ENCODE measurements at places on chromosomes 12 and 14. TPM values are rescaled to one million over a fixed set of nuclear protein-coding genes. Genes with fewer than 3 reads are reported as not detected.

Gene CMA1
- total RNA-seq = 0.28 TPM

Gene DNAI7
- total RNA-seq = 0.42 TPM

Gene CLBA1
- total RNA-seq = 3.3 TPM

Gene BDKRB2
- total RNA-seq = 1.7 TPM

Gene GSKIP
- 23.8 TPM for total RNA-seq

Gene NOVA1
- 0.94 TPM for total RNA-seq

Gene SCN8A
- 0.57 TPM for total RNA-seq

Gene ALDH1L2
- total RNA-seq = 0.24 TPM

Gene PLCZ1
- total RNA-seq = not detected

Gene ENDOU
- total RNA-seq = 0.14 TPM

DNA sequence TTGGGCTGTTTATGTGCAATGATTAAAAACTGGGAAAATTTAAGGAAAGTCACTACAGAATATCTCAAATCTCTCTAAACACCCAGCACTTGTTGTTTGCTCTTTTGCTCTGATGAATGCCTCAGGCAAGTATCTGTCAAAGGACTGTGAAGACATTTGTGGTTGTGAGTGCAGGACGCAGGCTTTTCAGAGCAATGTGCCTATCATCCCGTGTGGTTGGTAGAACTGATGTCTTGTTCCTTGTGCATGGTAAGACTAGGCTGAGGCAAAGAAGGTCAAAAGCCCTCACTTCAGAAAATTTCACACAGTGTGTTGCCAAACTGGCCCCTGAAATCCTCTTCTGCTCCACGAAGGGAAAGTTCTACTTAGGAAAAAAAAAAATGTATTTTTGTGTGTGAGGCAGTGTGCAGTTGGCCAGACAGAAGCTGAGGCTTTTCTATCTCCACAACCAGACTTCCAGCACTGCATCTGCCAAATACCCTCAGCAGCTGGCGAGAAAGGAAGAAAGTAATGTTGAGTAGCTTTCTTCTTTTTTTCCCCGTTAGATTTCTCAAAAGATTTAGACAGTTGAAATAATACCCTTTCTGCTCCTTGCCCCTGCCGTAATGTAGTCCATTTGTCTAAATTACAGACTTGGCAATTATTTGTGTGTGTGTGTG lies 1103.1 kb downstream of the VRK1 start:
- DNase-seq = no peak

DNA sequence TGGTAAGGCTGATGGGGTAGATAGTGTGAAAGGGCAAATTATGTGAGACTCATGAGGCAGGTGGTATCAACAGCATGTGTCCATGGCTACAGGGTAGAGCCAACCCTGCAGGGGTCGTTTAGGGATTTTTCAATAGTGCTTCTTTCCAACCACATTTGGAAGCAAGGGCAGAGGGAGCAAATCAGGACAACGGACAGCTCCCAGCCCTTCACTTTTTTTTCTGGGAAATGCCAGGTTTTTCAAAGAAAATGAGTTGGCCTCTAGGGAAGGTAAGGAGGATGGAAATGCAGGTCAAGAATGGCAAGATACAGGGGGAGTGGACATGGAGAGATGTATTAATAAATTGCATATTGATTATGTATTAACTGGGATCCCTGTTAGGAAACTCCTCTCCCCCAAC lies 4.9 kb upstream of the CMA1 start:
- DNase-seq = no peak

DNA sequence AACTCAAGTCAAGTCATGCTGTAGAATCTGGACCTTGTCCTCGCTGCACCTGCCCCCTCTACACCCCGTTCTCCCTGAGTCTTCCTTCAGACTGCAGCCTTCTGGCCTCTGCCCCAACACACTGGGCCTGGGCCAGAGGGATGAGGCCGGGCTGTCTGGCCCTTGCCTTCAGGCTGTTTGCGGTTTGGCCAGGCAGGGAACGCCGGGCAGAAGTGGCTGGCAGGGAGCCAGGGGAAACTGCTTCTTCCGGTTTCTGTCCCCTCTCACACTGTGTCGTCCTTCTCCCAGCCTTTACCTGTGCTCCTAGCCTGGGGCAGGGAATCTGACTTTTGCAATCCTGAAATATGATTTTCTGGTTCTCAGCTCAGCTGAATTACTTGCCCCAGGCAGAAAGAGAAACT lies 13.5 kb downstream of the DGLUCY start:
- DNase-seq = no peak

GRCh38 chr14:70027785-70028428 lies 148.7 kb downstream of the SMOC1 start:
- no peak for DNase-seq

DNA sequence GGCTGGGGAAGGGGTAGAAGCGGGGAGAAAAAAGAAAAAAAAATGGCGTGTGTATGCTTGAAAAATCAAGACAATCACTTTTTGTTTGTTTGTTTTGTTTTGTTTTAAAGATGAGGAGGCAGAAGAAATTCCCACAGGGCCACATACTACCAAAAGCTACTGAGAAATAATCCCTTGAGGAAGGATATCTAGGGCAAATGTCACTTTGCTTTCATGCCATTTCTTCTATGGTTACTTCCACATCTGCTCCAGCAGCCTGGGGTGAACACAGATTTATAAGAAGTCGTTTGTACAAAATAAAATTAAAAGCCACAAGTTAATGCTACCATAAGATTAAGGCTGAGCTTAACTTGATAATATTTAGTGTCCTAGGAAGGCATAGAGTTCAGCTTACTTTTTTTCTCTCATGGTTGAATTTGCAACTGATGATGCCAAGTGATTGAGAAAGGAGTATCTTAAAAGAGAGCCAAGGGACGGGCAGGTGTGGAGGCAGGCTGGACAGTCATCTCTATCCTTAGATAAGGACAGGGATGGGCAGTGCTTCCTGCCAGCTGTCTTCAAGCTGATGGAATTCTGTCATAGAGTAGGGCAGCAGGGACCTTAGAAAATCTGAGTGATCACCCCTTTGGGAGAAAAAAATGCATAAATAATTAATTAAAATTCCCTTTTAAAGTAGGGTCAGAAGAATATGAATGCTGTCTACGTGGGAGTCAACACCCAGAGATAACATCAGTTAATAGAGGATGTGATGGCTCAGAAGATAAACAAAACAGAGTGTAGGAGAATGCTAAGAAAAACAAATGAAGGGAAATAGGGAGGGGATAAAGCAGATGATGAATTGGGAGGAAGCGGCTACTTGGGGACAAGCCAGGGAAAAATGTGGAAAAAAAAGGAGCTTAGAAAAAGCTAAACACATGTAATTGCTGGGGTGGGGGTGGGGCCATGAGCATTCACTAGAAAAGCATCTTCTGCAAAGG lies 57.1 kb downstream of the DYRK2 start:
- DNase-seq = no peak

- DNase-seq = no peak
Measured at GRCh38 chr14:24183014-24183481, 5.6 kb downstream of the IPO4 start.

GRCh38 chr14:33317675-33318074 lies 379.0 kb downstream of the NPAS3 start:
- no peak for DNase-seq

- DNase-seq = no peak
Measured at GRCh38 chr12:64621257-64621942, 11.1 kb downstream of the RASSF3 start.

DNA sequence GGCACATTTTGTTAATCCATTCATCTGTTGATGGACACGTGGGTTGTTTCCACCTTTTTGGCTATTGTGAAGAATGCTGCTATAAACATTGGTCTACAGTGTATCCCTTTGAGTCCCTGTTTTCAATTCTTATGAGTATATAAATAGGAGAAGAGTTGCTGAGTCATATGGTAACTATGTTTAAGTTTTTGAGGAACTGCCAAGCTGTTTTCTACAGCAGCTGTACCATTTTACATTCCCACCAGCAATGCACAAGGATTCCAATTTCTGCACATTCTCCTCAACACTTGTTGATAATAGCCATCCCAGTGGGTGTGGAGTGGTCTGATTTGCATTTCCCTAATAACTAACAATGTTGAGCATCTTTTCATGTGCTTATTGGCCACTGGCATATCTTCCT lies 6.9 kb upstream of the SVOP start:
- DNase-seq = no peak

DNA sequence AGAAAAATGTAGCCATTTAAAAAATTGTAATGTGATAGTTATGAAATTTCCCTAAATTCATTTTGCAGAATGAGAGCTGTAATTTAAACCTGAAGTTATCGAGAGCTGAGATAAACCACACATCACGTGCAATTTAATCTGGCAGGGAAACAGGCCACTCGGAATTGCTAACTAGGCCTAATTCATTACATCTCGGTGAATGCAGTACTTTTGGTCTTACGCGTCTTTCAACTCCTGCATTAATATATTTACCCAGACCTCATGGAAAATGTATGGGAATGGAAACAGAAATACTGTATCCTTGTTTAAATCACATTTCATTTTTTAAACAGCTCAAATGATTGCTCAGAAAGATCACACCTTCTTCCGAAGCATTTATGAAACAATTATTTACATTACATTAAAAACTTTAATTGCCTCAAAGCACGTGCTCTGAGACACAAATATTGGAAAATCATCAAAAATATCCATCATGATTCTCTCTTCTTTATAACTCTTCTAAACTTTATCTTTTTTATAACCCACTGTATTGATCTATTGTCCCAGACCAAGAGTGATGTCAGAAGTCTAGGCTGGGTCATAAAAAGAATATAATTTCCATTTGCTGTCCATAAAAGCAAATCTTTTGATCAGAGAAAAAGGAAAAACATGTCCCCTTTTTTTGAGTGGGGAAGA lies 111.7 kb upstream of the MYL2 start:
- no peak for DNase-seq

GRCh38 chr12:12899530-12900380 lies 8.4 kb downstream of the GPRC5A start:
- DNase-seq = no peak

DNA sequence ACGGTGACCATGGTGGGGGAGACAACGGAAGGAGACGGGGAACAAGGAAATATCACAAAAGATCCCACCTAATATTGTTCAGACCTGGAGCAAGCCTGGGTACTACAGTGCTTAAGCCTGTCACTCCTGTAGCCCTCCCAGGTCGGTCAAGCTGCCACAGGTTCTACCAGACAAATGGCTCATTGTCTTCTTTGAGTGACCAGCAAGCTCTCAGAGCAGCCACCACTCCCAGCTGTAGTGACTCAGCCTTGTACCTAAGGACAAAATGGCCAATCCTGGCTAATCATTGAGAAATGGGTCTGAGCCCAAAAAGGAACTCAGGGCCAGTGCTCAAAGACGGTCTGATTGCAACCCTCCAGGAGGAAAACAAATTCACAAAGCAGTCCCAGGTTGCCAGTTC lies 238.4 kb upstream of the NOS1 start:
- DNase-seq = no peak

- DNase-seq = no peak
Measured at GRCh38 chr12:88921434-88921833, 341.2 kb upstream of the KITLG start.

All from thymus (tissue), 14 donors.